ENCODE measurements at places on chromosomes 12 and 14. TPM values are rescaled to one million over a fixed set of nuclear protein-coding genes. Genes with fewer than 3 reads are reported as not detected.

- peaks cover 10% of the 10 kb centered on the region for H3K4me1 ChIP-seq
- H3K36me3 ChIP-seq: peaks cover 33% of the 10 kb centered on the region
- no peaks in the 10 kb centered on the region for H3K27me3 ChIP-seq
- DNase-seq: no peak
- peak overlapping the region; percentile 74 for H3K4me3 ChIP-seq
Measured at GRCh38 chr12:109900752-109901580, 892 bp downstream of the TCHP start.

DNA sequence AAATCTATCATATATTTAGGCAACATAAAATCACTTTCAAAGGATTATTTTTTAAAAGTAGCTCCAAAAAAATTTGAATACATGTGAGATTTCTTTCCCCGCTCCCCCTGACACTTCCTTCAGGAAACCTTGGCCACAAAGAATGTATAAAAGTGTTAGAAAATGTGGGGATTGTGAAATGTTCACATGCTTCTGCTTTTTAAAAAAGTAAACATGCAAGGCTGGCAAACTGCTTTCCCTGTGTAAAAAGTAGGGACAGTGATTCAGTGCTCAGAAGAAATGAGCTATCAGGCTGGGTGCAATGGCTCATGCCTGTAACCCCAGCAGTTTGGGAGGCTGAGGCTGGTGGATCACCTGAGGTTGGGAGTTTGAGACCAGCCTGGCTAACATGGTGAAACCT, 26.6 kb downstream of the MBIP start:
- peaks cover 21% of the 10 kb centered on the region for H3K36me3 ChIP-seq
- no peaks in the 10 kb centered on the region for H3K4me1 ChIP-seq
- H3K4me3 ChIP-seq: no peak overlapping the region
- peak; percentile 63 for DNase-seq
- H3K27me3 ChIP-seq: no peaks in the 10 kb centered on the region

GRCh38 chr12:120849765-120850164, 54.4 kb downstream of the SPPL3 start:
- peak; percentile 33 for DNase-seq
- no peak overlapping the region for H3K27ac ChIP-seq
- no peak overlapping the region for H3K4me3 ChIP-seq
- H3K36me3 ChIP-seq: no peaks in the 10 kb centered on the region
- H3K4me1 ChIP-seq: no peaks in the 10 kb centered on the region
- no peaks in the 10 kb centered on the region for H3K27me3 ChIP-seq

DNA sequence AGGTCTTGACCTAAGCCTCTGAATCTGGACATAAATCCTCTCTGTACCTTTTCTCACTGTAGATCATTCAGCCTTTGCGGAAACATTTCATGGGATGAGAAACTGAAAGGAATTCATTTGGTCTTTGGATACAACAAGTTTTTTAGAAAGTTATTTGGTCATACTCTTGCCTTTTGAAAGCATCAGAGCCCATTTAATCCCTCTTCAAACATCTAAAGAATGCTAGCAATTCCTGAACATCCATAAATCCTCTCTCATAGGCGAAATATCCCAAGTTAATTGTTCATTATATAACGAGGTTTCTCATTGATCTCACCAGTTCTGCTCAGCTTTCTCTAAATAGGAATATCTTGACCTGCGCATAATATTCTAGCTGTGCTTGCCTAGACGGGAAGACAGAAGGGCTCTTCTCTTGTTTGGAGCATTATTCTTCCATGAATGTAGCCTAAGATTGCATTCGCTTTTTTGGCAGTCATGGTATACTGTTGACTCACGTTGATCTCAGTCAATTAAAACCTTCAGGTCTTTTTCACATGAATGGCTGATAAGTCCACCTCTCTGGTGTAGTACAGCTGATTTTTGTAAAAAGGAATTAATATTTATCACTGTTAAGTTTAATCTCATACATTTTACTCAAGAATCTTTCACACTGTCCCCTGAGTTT, 24.1 kb downstream of the NTN4 start:
- H3K4me1 ChIP-seq: peaks cover 4% of the 10 kb centered on the region
- H3K27me3 ChIP-seq: no peaks in the 10 kb centered on the region
- DNase-seq: no peak
- H3K27ac ChIP-seq: no peak overlapping the region
- H3K4me3 ChIP-seq: no peak overlapping the region

- DNase-seq: no peak
- H3K4me3 ChIP-seq: no peak overlapping the region
- no peak overlapping the region for H3K27ac ChIP-seq
- H3K4me1 ChIP-seq: no peaks in the 10 kb centered on the region
- H3K36me3 ChIP-seq: no peaks in the 10 kb centered on the region
- no peaks in the 10 kb centered on the region for H3K27me3 ChIP-seq
Measured at GRCh38 chr12:77785211-77785610, 45.5 kb upstream of the NAV3 start.

DNA sequence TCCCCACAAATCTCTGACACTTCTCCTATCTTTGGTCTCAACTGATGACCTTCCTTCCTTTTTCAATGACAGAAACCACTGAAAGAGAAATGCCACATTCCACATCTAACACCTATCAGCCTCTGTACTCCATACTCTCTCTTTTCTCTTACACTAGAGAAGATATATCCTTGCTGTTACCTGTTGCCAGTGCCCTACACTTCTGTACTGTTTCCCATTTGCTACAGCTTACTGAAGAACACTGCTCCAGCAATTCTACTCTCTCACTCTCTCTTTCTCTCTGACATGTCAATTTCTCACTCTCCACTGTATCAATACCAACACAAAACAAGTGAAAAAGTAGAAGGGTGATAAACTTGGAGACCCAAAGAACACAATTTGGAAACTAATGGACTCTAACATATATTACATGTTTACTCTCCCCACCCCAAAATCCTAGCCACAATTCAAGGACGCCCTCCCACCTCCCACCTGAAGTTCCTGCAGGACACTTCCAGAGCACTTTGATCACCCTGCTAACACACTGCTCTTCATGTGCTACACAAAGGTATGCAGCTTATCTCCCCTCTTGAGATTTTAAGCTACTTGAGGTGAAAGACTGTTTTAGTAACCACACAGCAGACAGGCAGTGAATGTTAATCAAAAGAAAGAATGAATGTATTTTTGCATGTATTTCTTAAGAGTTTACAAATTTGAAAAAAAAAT, 95.0 kb downstream of the MED13L start:
- H3K36me3 ChIP-seq: no peaks in the 10 kb centered on the region
- H3K4me1 ChIP-seq: peaks cover 3% of the 10 kb centered on the region
- no peak overlapping the region for H3K27ac ChIP-seq
- DNase-seq: no peak
- H3K27me3 ChIP-seq: no peaks in the 10 kb centered on the region

GRCh38 chr12:106780010-106780631, 5.6 kb downstream of the RIC8B start:
- DNase-seq: no peak
- H3K36me3 ChIP-seq: peaks cover 8% of the 10 kb centered on the region
- no peak overlapping the region for H3K27ac ChIP-seq
- H3K4me1 ChIP-seq: peaks cover 5% of the 10 kb centered on the region

DNA sequence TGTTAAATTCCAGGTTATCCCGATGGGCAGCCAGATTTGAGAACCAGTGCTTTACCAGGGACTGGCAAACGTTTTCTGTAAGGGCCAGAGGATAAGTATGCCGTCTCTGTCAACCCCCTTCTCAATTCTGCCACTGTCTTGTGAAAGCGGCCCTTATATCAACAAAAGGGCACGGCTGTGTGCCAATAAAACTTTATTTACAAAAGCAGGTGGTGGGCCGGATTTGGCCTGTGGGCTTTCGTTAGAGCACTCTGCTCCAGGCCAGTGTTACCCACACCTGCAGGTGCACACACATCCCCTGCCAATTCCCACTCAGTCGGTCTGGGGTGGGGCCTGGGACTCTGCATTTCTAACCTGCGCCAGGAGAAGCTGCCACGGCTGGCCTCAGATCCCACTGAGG, 111.2 kb downstream of the RFLNA start:
- H3K27ac ChIP-seq: no peak overlapping the region
- H3K4me3 ChIP-seq: no peak overlapping the region
- H3K4me1 ChIP-seq: peaks cover 65% of the 10 kb centered on the region
- no peaks in the 10 kb centered on the region for H3K27me3 ChIP-seq
- DNase-seq: no peak
- peaks cover 75% of the 10 kb centered on the region for H3K36me3 ChIP-seq

DNA sequence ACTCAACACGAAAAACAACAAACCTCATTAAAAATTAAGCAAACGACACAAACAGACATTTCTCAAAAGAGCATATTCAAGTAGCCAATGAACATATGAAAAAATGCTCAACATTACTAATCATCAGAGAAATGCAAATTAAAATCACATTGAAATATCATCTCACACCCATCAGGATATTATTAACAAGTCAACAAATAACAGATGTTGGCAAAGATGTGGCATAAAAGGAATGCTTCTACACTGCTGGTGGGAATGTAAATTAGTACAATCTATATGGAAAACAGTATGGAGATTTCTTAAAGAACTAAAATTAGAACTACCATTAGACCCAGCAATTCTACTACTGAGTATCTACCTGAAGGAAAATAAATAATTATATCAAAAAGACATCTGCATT, 182.2 kb downstream of the KITLG start:
- no peak for DNase-seq
- no peak overlapping the region for H3K4me3 ChIP-seq
- H3K27ac ChIP-seq: no peak overlapping the region

GRCh38 chr12:97306147-97306546, 156.5 kb upstream of the RMST start:
- no peak overlapping the region for H3K4me3 ChIP-seq
- H3K27ac ChIP-seq: no peak overlapping the region
- no peaks in the 10 kb centered on the region for H3K4me1 ChIP-seq
- H3K27me3 ChIP-seq: no peaks in the 10 kb centered on the region
- H3K36me3 ChIP-seq: no peaks in the 10 kb centered on the region
- peak; percentile 34 for DNase-seq

DNA sequence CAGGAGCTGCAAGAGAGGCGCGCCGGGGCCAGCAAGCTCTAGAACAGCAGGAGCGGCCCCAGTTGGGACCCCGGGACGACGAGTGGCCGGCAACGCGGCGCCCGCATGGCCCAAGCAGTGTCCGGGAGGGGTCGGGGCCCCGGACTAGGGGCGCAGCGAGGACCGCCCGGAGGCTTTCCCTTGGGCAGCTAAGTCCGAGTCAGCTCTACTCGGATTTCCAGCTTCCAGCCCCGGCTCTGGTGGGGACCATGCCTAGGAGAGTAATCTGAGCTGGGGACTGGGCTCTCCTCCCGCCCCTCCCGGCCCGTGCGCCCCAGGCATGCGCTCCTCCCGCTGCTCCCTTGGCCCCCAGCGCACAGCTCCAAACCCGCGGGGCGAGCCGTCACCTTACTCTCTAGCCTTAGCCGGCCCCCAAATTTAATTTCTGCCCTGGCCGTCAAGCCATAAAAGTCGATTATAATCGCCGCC, 41.6 kb upstream of the CAPRIN2 start:
- H3K4me1 ChIP-seq: peaks cover 32% of the 10 kb centered on the region
- peak; percentile 69 for DNase-seq
- no peaks in the 10 kb centered on the region for H3K36me3 ChIP-seq
- H3K4me3 ChIP-seq: peak overlapping the region; percentile 57
- H3K27me3 ChIP-seq: peaks cover 26% of the 10 kb centered on the region

DNA sequence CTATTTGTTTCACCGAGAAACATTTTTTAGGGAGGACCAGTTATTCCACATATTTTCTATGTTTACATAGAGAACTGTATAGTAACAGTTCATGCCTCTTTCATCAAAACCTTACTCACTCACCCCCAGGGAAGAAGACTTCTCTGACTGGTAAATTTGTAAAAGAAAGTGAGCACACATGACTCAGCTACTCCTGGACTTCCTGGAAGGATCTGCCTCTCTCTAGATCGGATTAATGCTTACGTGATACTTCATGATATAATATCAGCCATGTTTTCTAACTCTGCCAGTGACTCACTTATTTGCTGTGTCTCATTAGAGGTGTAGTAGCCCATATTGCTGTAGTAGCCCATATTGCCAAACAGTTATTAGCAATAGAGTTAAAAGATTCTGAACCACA, 494.3 kb upstream of the ATXN7L3B start:
- no peak overlapping the region for H3K27ac ChIP-seq
- H3K4me3 ChIP-seq: no peak overlapping the region
- peak; percentile 1 for DNase-seq
- H3K4me1 ChIP-seq: no peaks in the 10 kb centered on the region
- no peaks in the 10 kb centered on the region for H3K36me3 ChIP-seq

DNA sequence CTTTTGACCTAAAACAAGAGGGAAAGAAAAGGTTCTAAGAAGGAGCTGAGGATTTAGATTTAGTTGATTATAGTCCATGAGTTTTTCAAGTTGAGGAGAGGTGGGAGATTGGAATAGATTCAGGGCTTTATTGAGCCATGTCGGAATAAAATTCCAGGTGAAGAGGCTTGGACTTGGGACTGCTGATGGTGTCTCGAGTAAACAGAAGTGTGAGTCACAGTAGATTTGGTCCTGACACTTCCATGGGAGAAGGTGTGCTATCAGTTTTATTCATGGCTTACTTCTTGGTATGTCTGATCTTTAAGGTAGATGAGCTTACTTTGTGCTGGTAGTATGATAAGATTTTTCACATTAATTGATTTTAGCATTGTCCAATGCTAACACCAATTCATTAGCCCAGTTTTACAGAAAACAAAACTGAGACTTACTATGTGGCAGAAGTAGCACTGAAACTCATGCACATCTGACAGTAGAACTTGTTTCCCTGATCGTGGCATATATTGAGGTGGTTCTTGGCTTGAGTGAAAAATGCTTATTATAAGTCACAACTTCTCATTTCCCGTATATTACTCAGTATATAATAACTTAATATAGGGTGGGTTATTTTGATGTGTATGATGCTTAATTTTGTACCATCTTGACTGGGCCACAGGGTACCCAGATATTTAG, 172.4 kb upstream of the IGF1 start:
- no peaks in the 10 kb centered on the region for H3K36me3 ChIP-seq
- H3K27me3 ChIP-seq: no peaks in the 10 kb centered on the region
- no peak for DNase-seq
- no peak overlapping the region for H3K27ac ChIP-seq
- H3K4me3 ChIP-seq: no peak overlapping the region

DNA sequence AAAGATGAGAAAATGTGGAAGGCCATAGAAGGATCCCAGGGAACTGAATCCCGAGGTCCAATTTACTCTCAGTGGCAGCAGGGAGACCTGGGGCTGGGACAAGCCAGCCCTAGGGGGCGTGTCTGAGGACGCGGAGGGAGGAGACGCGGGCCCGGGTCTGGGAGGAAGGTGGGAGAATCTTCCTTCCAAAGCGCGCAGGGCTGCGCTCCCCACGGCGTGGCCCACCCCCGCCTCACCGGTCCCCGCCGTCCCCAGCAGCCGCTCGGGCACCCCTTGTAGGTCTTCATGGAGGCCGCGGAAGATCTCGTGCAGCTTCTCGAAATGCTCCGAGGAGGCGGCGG, 323 bp downstream of the VTI1B start:
- H3K27ac ChIP-seq: peak overlapping the region; percentile 99
- peak; percentile 83 for DNase-seq
- H3K36me3 ChIP-seq: peaks cover 20% of the 10 kb centered on the region
- H3K4me3 ChIP-seq: peak overlapping the region; percentile 89
- peaks cover 17% of the 10 kb centered on the region for H3K4me1 ChIP-seq
- no peaks in the 10 kb centered on the region for H3K27me3 ChIP-seq

GRCh38 chr12:47281667-47282171, 202.0 kb upstream of the AMIGO2 start:
- no peaks in the 10 kb centered on the region for H3K4me1 ChIP-seq
- no peaks in the 10 kb centered on the region for H3K27me3 ChIP-seq
- no peaks in the 10 kb centered on the region for H3K36me3 ChIP-seq
- no peak overlapping the region for H3K27ac ChIP-seq
- no peak overlapping the region for H3K4me3 ChIP-seq

Gene LHX5
- not detected for total RNA-seq

Gene SOAT2
- total RNA-seq: 0.04 TPM

Gene CCDC175
- total RNA-seq: not detected

Gene C12orf60
- 1.4 TPM for total RNA-seq

Gene FSCB
- total RNA-seq: 0.04 TPM

Gene CISTR
- total RNA-seq: not detected

Gene FIGNL2
- total RNA-seq: 1.2 TPM

Gene GAS2L3
- 17.5 TPM for total RNA-seq

Data from muscle of leg (tissue), 16 donors.